Hematopoietic multipotent progenitor cell treated with erythropoietin and hydrocortisone succinate and interleukin-3 and kit ligand, for 6 days (in vitro differentiated cells): ENCODE measurements at places on chromosomes 6 and 20.

DNA sequence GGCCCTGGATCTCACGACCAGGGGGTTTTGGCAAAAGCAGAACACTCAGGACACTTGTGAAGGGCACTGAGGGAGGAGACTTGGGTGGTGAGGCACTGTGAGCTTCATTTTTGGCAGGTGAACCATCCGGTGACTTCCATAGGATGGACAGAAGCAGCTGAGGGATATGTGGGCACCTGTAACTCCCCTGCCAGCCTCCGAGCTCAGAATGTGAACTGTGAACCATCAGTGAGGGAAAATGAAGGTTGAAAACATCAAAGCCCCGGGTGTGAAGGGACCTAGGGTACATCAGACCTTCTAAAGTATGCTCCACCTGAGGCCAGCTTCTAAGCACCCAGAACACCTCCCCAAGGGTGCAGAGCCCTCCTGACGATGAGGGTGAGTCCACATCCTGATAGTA, 53.2 kb downstream of the FAXC start:
- no peak for DNase-seq

GRCh38 chr6:31187780-31188194, 17.3 kb upstream of the POU5F1 start:
- DNase-seq = no peak

- DNase-seq = peak; percentile 17
Observed at GRCh38 chr20:1085492-1086276, 32.7 kb upstream of the PSMF1 start.

DNA sequence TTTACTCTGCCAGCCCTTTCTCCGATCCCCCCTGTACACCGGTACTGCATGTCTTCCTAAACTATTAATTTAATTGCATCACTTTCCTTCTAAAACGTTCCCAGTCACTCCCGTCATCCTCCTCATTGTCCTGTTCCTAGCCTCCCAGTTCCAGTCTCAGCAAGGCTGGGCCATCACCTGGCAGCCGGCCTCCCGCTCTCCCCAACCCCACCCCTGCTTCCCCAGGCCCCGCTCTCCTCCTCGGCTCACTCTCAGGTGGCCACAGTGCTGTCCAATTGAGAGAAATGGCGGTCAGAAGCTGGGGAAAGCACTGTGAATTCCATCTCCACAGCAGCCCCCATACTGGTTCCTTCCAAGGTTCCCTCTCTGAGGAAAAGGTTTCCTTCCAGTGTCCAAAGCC, 8.9 kb downstream of the PDE10A start:
- no peak for DNase-seq

- DNase-seq = no peak
Observed at GRCh38 chr6:46137387-46137786, 7.6 kb downstream of the ENPP4 start.

- no peak for DNase-seq
Observed at GRCh38 chr6:55892749-55893357, 17.5 kb upstream of the BMP5 start.

GRCh38 chr6:170086639-170087420, 204.0 kb downstream of the DLL1 start:
- DNase-seq = no peak

- no peak for DNase-seq
Observed at GRCh38 chr6:67336014-67336413, 1299.1 kb upstream of the ADGRB3 start.

GRCh38 chr6:79526897-79527296, 10.3 kb downstream of the LCA5 start:
- DNase-seq = peak; percentile 23

GRCh38 chr6:36791521-36792135, 47.6 kb downstream of the CPNE5 start:
- DNase-seq = no peak

DNA sequence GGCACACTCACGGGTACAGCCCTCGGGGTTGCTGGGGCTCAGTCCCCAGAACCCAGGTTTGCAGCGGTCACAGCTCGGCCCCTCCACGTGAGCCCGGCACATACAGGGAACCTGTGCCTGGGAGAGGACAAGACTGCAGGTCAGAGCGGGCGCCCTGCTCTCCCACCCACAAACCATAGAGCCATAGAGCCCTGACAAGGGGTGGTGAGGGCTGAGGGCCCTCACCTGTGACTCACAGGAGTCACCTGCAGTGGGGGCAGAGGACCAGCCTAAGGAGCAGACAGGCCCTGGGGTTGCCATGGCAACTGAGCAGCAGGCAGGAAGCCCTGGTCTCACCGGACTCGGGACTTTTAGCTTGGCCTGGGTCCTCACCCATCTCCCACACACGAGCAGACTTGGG, 30.8 kb downstream of the LAMA5 start:
- no peak for DNase-seq

DNA sequence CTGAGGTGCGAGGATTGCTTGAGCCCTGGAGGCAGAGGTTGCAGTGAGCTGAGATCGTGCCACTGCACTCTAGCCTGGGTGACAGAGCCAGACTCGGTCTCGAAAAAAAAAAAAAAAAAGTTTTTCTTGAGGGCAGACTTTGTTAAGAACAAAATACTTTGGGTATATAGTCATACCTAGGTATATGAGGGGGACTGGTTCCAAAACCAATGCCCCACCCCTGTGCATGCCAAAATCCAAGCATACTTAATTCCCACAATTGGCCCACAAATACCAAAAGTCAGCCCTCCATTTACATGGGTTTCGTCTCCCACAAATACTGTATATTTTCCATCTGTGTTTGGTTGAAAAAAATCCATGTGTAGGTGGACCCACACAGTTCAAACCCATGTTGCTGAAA, 119.9 kb downstream of the INSM1 start:
- DNase-seq = no peak

DNA sequence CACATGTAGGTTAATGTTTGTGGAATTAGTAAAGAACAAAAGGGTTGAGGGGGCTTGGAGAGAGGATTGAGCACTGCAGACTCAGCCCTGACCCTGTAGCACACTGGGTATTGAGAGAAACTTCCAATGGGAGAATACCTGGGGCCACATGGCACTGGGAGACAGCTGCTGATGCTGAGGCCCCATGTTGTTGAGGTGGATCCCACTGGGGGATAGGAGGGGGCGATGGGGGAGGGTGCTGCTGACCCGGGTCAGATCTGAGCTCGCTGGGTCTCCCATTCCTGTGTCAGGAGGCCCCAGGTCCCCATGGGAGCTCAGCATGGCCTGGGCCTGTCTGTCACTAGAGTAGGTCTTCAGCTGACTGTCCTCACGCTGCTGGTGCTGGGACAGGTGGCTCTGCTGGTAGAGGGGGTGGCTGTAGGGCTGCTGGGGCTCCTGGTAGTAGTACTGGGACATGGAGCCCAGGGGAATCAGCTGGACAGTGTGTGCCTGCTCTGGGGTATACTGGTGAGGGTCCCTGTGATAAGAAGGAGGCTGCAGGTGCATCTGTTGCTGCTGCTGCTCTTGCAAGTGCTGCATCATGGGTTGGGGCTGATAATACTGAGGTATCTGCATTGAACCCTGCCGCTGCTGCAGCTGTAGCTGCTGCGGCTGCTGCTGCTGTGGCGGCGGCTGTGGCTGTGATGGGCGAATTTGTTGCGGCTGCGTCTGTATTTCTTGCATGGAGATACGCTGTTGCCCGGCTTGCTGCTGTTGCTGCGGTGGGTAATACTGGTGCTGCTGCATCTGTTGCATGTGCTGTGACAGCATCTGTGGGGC, 50.6 kb upstream of the MRPS10 start:
- no peak for DNase-seq

- DNase-seq = peak; percentile 51
Observed at GRCh38 chr20:3224681-3225421, 14.1 kb downstream of the SLC4A11 start.

GRCh38 chr6:14309516-14309915, 191.9 kb downstream of the CD83 start:
- no peak for DNase-seq

DNA sequence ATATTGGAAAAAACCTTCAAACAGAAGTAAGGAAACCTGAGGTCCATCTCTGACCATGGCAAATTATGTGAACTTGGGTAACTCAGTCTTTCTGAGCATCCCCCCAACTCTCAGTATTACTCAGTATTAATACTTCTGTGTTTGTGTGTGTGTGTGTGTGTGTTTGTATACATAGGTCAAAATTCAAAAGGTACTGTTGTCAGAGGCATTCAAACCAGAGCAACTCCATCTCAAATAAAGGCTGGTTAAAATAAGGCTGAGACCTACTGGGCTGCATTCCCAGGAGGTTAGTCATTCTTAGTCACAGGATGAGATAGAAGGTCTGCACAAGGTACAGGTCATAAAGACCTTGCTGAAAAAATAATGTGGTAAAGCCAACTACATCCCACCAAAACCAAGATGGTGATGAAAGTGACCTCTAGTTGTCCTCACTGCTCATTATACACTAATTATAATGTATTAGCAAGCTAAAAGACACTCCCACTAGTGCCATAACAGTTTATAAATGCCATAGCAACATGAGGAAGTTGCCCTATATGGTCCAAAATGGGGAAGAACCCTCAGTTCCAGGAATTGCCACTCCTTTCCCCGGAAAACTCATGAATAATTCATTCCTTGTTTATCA, 33.3 kb upstream of the SLC22A16 start:
- peak; percentile 30 for DNase-seq

GRCh38 chr6:25232479-25232878, 46.7 kb upstream of the CARMIL1 start:
- no peak for DNase-seq

GRCh38 chr6:80003826-80004172, 650 bp upstream of the TTK start:
- DNase-seq = peak; percentile 51

- no peak for DNase-seq
Observed at GRCh38 chr6:167501831-167502385, 177.0 kb downstream of the TTLL2 start.

GRCh38 chr6:20952699-20953474, 418.6 kb downstream of the CDKAL1 start:
- no peak for DNase-seq

GRCh38 chr6:141513830-141514229, 618.9 kb upstream of the GJE1 start:
- peak; percentile 7 for DNase-seq

DNA sequence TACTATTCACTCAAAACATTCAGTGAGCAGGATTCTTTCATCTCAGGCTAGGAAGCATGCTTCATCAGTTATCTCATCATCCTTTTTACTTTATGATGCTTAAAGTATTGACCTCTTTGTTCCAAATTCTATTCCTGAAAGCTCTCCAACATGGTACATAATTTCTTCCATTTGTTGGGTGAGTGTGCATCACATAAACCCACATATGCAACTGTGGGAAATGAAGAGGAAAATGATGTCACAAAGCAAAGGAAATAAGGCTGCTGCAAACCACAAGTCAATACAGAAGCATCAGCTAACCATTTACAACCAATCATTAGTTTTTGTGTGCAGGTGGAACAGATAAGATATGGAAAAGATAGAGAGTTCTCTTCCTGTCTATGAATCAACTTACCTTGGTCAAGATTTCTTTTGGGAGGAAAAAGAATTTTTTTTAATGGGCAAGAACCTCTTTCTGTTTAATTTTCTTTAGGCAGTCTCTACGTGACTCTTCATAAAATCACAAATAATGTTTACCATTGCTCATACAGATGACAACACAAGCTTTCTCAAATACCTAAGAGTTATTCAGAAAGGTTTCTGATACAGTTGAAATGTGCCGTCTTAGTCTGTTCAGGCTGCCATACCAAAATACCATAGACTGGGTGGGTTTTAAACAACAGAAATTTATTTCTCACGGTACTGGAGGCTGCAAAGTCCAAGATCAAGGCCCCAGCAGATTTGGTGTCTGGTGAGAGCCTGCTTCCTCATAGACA, 259.9 kb downstream of the ADGRG6 start:
- no peak for DNase-seq

- DNase-seq = no peak
Observed at GRCh38 chr6:147664092-147664491, 155.6 kb downstream of the SAMD5 start.

GRCh38 chr6:165552248-165552736, 110.7 kb downstream of the PDE10A start:
- no peak for DNase-seq

DNA sequence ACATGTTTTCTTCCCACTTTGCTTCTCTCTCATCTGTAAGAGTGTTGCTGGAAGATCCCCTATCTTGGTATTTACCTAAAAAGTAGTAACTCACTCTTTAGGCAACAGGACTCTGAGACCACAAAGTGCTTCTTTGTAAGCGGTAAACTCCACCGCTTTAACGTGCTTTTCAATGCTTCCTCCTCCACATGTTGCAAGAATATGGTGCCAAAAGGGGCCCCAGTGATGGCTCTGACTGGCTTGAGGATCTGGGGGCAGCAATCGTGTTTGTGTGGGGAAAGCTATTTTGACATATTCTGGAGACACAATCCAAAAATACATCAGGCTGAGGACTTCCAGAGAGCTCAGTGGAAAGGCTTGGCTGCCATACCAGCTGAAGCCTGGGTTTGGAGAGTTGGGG, 12.4 kb upstream of the CPNE5 start:
- DNase-seq = peak; percentile 50

GRCh38 chr6:170063431-170063830, 227.4 kb downstream of the DLL1 start:
- DNase-seq = no peak
